ENCODE measurements at places on chromosomes 13 and 19.

- DNase-seq, result peak; percentile 29
Observed at GRCh38 chr13:44648392-44649103, 72.4 kb upstream of the TSC22D1 start.

DNA sequence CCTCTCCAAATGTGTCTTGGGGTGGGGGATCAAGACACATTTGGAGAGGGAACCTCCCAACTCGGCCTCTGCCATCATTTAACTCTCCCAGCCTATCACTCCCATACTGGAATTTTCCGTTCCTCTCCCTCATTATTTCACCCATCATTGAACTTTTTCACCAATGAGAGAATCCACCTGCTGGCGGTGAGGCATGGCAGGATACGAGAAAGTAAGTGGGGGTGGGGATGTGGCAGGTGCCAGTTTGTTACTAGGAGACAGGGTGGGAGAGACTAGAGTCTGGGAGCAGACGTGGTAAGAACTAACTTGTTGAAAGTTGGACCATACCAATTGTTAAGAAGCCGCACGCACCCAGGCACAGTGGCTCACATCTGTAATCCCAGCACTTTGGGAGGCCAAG is 6.9 kb downstream of the GIPR start:
- no peak for DNase-seq

DNA sequence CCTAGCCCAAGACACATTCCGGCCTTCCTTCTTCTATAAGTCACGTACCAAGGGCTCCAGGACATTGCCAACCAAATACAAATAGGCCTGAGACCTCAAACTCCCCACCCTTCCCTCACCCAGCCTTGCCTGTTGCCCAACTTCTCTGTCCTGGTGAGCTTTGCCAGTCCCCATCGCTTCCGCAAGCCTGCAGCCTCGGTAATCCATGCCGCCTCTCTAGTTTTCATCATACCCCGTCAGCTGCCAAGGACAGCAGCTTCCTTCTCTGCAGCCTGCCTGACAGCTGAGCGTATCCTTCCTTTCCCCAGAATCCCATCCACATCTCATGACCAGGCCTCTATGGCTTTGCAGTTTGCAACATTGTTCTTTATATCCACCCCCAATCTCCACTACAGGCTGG is 36.6 kb upstream of the POMP start:
- no peak for DNase-seq

- DNase-seq, result peak; percentile 20
Observed at GRCh38 chr13:59086147-59086546, 1077.6 kb downstream of the DIAPH3 start.

GRCh38 chr13:44507639-44508038 is 68.5 kb downstream of the TSC22D1 start:
- DNase-seq, result peak; percentile 34

- DNase-seq, result no peak
Observed at GRCh38 chr19:2110822-2111221, 14.1 kb downstream of the IZUMO4 start.

GRCh38 chr13:43408274-43408673 is 378.5 kb downstream of the ENOX1 start:
- DNase-seq, result no peak

GRCh38 chr19:10744801-10745293 is 27.0 kb downstream of the DNM2 start:
- DNase-seq, result no peak

- no peak for DNase-seq
Observed at GRCh38 chr13:77523834-77524728, 11.4 kb upstream of the SCEL start.
